ENCODE measurements at places on chromosomes 3 and 15. TPM values are rescaled to one million over a fixed set of nuclear protein-coding genes. Genes with fewer than 3 reads are reported as not detected.

Gene UROC1
- total RNA-seq, result not detected

Gene PCCB
- total RNA-seq, result 40.5 TPM

Gene ZNF502
- 3.9 TPM for total RNA-seq

Gene MB21D2
- 16.5 TPM for total RNA-seq

Gene PLCD1
- 27.4 TPM for total RNA-seq

Gene VEPH1
- 0.82 TPM for total RNA-seq

Gene SERPINI2
- not detected for total RNA-seq

Gene TXNRD3
- total RNA-seq, result 15.1 TPM

Data from foreskin keratinocyte (primary cell).